ENCODE measurements at places on chromosomes 2 and 18. TPM values are rescaled to one million over a fixed set of nuclear protein-coding genes. Genes with fewer than 3 reads are reported as not detected.

- no peaks in the 10 kb centered on the region for H3K27me3 ChIP-seq
- no peak for DNase-seq
- peaks cover 4% of the 10 kb centered on the region for H3K4me1 ChIP-seq
- no peak overlapping the region for H3K4me3 ChIP-seq
- H3K27ac ChIP-seq = no peak overlapping the region
These were observed 487.5 kb downstream of the DLGAP1 start for GRCh38 chr18:3967359-3968180.

GRCh38 chr2:203763938-203764664, 57.7 kb downstream of the CD28 start:
- no peaks in the 10 kb centered on the region for H3K36me3 ChIP-seq
- H3K27me3 ChIP-seq = no peaks in the 10 kb centered on the region
- DNase-seq = no peak
- H3K4me3 ChIP-seq = no peak overlapping the region

DNA sequence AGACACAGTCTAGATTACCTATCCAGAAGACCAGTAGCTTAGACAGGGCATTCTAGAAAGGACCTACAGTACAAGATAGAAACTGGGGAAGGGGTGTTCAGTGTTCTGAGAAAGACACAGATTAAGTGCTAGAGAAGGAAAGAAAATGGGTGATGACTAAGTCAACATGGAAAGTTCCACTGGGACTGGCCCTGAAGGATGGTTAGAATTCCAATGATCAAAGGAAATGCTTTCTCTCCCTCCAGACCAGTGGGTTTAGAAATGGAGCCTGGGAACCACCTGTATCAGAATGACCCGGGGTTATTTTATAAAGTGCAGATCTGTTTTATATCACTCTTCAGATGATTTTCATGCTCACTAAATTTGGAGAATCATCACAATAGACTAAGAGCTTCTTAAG, 5.8 kb upstream of the COLEC12 start:
- DNase-seq = no peak
- H3K4me1 ChIP-seq = peaks cover 7% of the 10 kb centered on the region
- H3K36me3 ChIP-seq = no peaks in the 10 kb centered on the region
- peaks cover 22% of the 10 kb centered on the region for H3K27me3 ChIP-seq
- H3K4me3 ChIP-seq = no peak overlapping the region
- H3K27ac ChIP-seq = no peak overlapping the region

- peaks cover 3% of the 10 kb centered on the region for H3K27me3 ChIP-seq
- DNase-seq = no peak
- H3K4me1 ChIP-seq = peaks cover 54% of the 10 kb centered on the region
These were observed 41.6 kb downstream of the TBC1D8 start for GRCh38 chr2:101109451-101110118.

Gene SLC40A1
- total RNA-seq = 23.0 TPM

- no peak overlapping the region for H3K27ac ChIP-seq
- H3K4me1 ChIP-seq = peaks cover 10% of the 10 kb centered on the region
These were observed 287.3 kb upstream of the REV1 start for GRCh38 chr2:99776906-99777646.

Gene ANKRD62
- total RNA-seq = not detected

Data from type B pancreatic cell (in vitro differentiated cells).